Activated CD8-positive, alpha-beta memory T cell treated with anti-CD3 and anti-CD28 coated beads, Interleukin-2, amount 10 ng/mL, durations not matched to agents 7 days and 5 days (primary cell): ENCODE measurements at places on chromosomes 2 and 18.
A peak's percentile ranks its signal among the peaks of the same experiment; 100 is the strongest.

DNA sequence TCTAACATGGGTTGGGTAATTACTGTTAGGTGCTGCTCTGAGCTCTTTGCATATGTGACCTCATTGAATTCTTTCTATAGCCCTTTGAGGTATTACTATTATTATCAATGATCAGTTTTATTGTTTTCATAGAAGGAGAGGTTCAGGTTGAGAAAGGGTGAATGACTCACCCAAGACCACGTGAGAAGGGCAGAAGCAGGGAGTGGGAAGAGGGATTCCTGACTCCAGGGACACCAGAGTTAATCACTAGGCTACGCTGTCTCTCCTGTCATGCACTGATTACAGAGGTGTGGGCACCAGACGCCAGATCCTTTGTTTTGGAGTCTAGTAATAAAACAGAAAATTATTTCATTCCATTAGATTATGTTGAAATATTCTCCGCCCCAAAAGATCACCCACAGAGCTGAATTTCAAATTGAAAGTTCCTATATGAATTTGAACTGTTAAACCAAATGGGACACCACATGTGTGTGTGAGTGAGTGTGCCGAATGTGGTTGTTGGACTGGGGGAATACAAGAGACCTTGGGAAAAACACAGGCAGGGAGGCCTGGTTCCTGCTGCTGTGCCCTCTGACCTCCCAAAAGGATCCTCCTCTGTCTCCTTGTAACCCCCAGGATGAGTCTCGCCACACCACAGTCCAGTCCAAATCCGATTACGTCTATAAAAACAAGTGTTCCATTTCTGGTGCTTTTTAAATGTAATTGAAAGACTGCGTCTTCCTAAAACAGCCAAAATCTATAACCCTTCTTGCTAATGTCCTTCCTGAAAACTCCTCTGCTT is 215.4 kb downstream of the ZNF521 start:
- DNase-seq: no peak

GRCh38 chr2:39623917-39624316 is 41.8 kb upstream of the TMEM178A start:
- no peak for DNase-seq

- DNase-seq: no peak
Observed at GRCh38 chr2:240383099-240383758, 52.2 kb upstream of the GPC1 start.

DNA sequence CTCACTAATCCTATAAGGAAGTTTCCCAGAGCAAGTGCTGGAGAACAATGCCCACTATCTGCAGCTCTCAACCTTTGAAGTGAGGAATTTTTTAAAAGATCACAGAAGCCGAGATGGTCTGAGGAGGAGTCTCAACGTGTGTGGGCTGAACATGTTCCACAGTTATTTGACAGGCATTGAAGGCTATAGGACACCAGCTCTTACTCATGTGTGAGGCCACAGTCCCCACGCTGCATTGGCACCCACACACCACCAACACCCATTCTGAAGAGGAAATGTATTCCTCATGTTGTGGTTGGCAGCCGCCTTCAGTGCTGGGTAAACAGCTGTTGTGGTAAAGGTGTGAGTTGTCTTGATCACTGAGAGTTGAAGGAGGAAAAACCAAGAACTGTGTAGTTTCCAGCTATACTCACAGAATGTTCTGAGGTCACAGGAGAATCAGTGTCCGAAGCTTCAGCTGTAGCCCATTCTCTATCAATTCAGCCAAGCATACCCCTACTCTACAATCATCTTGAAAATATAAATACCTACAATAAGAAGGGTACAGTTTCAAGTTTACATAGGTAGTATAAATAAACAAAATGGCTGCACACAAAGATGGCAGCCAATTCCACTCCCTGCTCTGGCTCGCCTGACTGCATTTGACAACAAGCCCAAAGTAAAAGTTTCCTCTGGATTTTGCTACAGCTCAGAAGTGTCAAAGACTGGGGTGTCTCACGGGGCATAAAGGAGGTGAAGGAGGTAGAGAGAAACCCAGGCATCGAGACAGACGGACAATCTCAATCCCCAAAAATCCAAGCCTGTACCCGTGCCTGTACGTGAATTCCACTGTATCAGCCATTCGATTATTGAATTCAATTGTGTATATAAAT is 12.1 kb downstream of the CD226 start:
- peak; percentile 96 for DNase-seq

DNA sequence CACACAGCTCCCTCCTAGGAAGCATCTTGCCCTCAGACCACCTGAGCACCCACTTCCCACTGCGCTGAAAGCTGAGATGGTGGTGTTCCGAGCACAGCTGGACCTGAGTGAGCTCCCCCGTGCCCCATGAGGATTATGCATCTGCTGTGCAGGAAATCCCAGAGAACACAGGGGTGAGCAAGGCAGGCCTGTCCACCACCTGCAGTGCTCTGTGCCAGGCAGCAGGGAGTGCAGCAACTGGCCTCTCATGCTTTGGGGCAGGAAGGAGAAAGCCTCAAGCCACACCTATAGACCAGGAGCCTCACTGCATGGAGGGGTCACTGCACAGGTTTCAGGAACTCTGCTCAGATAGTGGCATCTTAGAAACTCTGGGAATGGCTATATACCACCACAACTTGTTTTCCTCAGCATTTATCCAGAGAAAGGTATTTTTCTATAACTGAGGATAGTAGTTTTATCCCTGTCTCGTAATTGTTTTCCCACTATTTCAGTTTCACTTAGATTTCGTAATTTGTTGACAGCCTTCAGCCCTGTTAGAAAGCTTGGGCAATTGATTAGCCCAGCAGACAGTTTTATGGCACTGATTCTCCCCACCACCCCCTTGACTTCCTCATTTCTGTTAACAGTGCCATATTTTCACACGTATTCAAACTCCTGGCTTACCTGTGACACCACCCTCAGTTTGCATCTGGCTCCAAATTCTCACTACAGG is 144.3 kb upstream of the DAPL1 start:
- DNase-seq: no peak

DNA sequence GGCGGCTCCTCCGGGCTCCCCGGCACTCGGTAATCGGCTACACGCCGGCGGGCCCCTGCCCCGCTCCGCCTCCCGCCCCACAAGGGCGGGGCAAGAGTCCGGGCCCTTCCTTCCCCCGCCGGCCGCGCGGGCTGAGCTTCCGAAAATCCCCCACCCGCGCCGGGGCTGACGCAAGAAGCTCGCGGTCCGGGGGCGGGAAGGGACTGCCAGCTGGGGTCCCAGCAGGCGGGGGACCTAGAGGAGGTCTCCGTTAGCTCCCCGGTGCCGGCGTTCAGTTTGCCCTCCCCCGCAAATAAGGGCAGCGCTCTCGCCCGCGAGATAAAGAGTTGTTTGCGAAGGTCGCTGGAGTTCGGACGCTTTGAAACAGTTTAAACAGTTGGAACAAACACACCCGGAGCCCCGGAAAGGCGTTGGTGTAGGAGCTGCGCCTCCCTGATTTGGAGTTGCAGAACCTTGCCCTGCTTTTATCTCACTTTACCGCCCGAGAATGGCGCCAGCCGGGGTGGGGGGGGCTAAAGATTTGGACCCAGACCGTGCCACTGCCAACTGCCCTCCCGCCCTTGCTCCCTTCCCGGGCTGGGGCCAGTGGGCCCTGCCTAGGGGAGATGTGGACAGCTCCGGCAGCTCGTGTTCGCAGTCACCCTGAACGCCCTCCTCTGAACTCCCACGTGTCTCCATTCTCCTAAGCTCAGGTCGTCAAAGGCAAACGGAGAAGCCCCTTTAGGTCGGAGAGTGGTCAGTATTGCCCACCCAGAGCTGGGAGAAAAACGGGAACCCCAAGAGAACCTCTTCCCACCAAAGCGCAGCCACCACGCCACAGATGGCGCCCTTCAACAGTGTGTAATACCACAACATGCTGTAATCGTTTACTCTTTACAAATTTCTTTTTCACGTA is at the start of gene NFE2L2:
Gene NFE2L2, minus strand, starts transcription at position 35 of the 895 bp plus-strand sequence. CDS start 151 bp downstream, outside the sequence.
- peak; percentile 94 for DNase-seq

GRCh38 chr2:215435280-215435869 is 493 bp downstream of the FN1 start:
- DNase-seq: peak; percentile 41

DNA sequence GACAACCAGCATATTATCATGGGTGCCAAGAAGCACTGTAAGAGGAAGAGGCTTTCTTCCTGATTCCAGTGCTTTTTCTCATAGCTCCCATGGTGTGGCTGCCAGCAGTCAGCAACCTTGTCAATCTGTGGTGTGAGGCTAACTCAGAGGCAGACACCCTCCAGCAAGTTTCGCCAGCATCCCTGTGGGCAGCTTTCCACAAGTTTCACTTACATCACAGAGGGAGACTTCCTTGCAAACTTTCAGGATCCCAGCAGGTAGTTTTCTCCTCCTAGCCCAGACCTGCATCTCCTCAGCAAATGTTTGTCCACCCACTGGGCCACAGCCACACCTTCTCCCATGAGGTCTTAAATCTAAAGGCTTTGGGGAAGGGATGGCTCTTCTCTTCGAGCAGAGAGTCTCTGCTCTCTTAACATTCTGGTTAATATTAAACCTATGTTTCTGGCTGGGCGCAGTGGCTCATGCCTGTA is 9.1 kb downstream of the DNAH7 start:
- no peak for DNase-seq
